Stimulated activated CD8-positive, alpha-beta memory T cell treated with anti-CD3 and anti-CD28 coated beads, Interleukin-7, amount 100 ng/mL, for 1 hour (primary cell): ENCODE measurements at places on chromosomes 13 and 19.

DNA sequence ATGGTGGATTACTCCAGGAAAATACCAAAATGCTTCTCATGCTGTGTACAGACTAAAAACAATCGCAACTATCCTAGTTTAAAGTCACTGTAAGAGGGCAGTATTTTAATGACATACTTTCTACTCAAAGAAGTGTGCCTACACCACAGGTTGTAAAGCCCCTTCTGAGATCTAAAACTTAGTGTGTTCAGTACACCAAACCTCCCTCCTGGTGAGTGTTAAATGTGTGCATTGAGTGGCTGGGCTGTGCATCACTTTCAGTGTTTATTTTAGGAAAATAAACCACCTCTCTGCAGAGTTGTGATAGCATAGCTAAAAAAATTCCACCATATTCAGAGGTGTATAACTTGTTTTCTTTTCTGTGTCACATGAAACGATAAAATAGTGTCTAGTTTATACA is 263.7 kb downstream of the DACH1 start:
- no peak for DNase-seq

- no peak for DNase-seq
These were observed 53.7 kb downstream of the RASA3 start for GRCh38 chr13:114078461-114079451.

DNA sequence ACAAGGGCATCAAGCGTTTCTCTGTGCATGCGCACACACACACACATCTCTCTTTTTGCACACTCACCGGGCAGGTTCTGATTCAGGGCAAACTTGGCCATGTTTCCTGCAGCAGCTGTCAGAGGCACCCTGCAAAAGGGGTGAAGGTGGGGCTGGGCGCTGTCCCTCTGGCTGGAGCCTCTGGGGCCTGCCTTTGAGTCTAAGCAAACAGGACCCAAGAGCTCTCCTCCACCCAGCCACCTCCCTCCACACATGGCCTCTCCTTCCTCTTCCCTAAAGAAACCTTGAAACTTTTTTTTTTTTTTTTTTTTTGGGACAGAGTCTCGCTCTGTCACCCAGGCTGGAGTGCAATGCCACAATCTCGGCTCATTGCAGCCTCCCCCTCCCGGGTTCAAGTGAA is 5.3 kb downstream of the KANK3 start:
- DNase-seq = no peak

DNA sequence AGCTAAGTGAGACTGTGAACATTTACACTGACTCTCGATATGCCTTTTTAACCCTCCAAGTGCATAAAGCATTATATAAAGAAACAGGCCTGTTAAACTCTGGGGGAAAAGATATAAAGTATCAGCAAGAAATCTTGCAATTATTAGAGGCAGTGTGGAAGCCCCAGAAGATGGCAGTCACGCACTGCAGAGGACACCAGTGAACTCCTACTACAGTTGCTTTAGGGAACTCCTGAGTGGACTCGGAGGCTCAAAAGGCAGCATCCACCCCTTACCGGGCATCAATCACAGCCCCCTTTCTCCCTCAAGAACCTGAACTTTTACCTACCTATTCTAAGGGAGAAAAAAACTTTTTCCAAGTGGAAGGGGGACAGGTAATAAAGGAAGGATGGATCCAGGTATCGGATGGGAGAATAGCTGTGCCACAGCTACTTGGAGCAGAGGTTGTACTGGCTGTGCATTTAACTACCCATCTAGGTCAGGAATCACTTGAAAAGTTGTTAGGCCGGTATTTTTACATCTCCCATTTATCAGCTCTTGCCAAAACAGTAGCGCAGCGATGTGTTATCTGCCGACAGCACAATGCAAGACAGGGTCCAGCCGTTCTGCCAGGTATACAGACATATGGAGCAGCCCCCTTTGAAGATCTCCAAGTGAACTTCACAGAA is 80.1 kb downstream of the ZNF486 start:
- DNase-seq = no peak

GRCh38 chr19:15101479-15102082 is 5.6 kb upstream of the SYDE1 start:
- no peak for DNase-seq

DNA sequence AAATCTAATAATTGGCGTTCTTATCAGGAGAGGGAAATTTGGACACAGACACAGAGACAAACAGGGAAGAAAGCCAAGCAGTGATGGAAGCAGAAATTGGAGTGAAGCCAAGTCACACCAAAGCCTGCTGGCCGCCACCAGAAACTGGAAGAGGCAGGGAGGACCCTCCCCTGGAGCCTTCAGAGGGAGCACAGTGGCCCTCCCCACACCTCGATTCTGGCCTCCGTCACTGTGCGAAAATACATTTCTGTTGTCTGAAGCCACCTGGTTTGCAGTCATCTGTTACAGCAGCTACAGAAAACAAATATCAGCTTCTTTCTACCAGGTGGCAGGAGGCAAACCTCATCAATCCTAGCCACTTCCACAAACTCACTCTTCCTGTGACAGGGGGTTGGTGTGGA is 8.3 kb upstream of the TLE6 start:
- DNase-seq = no peak

DNA sequence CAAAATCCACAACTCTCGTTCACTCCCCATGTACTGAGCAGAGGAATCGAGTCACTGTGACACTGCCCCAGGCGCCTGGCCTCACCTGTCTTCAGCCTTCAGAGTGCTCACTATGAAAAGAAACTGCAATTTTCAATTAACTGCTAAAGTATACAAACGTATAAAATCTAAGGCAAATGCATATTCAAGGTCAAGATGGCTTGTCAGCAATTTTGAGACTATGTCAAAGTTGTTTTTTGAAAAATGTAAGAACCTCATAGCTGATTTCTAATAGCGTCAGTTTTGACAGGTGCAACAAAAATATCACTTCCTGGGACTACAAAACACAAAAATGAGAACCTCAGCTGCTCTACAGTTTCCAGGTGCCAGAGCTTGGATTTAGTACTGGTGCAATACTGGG is 31.4 kb downstream of the TUBGCP3 start:
- no peak for DNase-seq

DNA sequence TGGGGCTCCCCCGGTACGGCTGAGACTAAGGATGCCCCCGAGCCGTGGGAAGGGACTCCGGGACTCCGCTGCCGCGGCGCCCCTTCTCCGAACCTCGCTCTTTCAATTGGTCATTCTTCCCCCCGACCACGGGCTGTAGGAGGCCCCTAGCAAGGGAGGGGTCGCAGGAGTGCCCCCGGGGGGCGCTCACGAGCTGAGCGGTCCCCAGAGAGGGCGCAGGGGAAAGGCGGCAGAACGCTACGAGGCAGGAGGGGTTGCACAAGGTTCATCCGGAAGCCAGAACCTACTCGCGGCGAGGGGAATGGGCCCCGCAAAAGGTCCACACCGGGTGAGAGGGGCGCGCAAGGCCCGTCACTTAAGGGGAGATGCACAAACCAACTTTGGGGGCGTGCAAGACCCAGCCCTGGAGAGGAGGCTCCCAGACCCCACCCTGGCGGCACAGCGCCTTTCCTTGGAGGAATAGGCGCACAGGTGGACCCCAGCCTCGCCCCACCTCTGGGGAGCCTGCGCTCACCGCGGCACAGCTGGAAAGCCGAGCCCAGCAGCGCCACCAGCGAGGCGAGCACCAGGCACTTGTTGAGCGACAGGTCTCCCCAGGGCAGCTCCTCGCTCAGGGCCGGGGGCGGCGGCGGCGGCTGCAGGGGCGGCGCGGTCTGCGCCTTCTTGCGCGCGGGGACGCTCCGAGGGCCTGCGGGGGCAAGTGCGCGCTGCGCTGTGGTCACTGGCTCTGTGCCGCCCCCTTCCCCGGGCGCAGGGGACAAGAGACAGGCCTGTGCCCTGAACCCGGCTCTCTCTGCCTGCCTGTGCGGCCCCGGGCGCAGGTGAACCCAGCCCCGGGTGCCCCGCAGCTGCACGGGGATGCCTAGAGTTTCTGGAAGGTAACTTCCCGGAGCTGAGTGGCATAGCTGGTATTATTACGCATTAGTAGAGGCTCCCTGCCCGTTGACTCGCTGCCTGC is 2.8 kb downstream of the JSRP1 start:
- no peak for DNase-seq

DNA sequence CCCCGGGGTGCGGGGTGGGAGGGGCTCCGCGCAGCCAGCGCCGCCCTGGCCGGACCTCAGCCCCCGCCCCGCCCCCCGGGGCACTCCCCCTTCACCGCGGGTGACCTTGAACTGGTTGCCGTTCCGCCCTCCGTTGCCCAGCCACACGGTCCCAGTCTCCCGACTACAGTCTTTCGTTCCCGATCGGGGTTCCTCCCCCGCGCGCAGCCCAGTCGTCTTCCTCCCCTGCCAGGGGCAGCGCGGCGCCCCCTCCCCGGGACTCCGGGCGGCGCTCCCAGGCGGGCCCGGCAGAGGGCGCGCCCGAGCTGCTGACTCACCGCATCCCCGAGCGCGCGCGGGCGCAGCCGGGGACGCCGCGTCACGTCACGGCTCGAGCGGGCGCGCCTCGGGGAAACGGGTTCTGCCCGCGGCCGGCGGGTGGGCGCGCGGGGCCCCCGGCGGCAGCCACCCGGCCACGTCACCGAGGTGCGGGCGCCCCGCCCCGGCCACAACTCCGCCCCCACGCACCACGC is 459 bp downstream of the MIDN start:
- no peak for DNase-seq

GRCh38 chr13:50080203-50080910 is 65.1 kb downstream of the KCNRG start:
- DNase-seq = peak; percentile 6

DNA sequence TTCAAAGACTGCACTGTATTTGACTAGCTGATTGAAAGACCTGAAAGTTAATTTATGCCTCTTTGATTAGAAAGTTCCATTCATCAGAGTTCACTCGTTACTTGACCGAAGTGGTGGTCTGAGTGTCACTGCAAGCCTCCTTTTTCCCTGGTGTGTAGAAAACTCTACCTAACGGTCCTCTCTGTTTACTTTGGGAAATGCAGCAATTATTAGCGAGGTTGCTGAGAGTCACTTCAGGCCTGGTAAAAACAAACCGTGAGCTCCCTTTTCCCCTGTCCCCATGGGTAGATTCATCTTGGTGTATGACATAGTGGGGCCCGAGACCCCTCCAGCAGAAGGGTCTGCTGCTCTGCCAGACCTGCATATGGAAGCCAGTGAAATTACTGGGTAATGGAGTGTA is 126.8 kb upstream of the RNF113B start:
- DNase-seq = no peak

GRCh38 chr13:79803989-79804388 is 323.0 kb downstream of the NDFIP2 start:
- DNase-seq = no peak

- no peak for DNase-seq
These were observed 632 bp downstream of the MARK4 start for GRCh38 chr19:45251452-45252354.

DNA sequence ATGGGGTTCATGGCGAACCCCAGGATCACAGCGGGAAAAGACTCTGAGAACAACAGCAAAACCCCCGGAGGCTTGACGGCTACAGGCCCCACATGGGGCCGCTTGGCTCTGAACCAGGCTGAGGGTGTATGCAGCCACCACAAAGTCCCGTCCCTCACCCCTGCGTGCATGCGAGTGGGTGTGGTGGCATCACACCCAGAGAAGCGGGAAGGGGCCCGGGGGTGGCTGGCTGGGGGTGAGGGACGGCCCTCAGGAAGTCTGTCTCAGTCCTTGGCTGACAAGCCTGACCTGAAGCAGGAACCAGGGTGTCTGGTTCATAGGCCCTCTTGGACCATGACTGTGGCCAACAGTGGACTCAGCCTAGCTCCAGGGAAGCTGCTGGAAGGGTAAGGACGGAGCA is 34.2 kb downstream of the CEBPG start:
- DNase-seq = no peak

DNA sequence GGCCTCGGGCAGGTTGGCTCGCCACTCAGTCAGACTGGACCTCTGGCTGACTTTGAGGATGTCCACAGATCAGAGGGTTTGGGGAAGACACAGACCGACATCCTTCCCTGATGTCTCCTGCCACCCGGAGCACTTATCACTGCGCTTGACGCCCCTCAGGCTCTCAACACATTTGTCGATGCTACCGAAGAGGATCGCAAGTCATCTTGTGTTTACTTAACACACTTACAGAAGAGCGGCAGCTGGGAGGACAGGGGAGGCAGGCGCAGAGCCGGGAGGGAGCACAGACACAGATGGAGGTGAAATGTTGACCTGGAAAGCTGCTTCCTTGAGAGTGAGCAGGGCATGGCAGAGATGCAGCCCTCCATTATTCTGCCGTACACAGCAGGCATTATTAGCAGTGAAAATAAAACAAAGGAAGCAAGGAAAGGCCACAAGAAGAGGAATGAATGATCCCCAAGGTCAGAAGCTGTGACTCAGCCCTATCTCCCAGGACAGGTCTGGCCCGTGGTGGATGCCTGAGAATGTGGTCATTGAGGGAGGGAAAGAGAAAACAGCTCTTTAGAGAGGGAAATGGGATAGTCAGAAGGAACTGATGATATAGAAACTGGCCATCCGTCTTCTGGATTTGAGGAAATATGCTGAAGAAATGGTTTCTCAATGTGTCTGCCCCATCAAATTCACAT is 549.5 kb upstream of the ARGLU1 start:
- DNase-seq = no peak

DNA sequence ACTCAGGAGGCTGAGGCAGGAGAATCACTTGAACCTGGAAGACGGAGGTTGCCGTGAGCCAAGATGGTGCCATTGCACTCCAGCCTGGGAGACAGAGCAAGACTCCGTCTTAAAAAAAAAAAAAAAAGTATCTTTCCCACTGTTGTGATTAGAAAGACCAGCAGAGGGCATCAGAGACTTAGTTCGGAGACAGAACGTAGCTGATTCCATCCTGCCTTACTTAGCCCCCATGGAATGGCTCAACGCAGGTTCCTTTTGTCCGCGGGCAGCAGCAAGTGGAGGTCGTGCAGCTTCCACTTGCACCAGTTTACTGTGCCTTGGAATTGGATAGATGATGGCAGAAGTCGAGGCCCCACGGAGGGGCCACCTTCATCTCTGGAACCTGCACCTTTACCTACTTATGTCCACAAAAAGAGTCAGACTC is 8.1 kb downstream of the TIMM29 start:
- DNase-seq = no peak

GRCh38 chr19:3056417-3057088 is 5.7 kb downstream of the TLE5 start:
- no peak for DNase-seq

GRCh38 chr13:98990701-98991100 is 12.8 kb upstream of the DOCK9 start:
- no peak for DNase-seq

- DNase-seq = peak; percentile 18
These were observed 9.1 kb upstream of the LILRB5 start for GRCh38 chr19:54266133-54266532.
